Left cardiac atrium (tissue), 4 donors: ENCODE measurements at places on chromosomes 7 and 10. TPM values are rescaled to one million over a fixed set of nuclear protein-coding genes. Genes with fewer than 3 reads are reported as not detected.

KCNH2 gene
- 59.1 TPM for total RNA-seq

WNT8B gene
- not detected for total RNA-seq

CPVL gene
- 12.8 TPM for total RNA-seq

PLAC9 gene
- 97.9 TPM for total RNA-seq

HMX3 gene
- 0.21 TPM for total RNA-seq

GHITM gene
- 259 TPM for total RNA-seq

VPS50 gene
- total RNA-seq, result 15.2 TPM

SLC26A5 gene
- total RNA-seq, result not detected

MAP3K8 gene
- total RNA-seq, result 25.2 TPM
